Ovary (tissue), 10 donors: ENCODE measurements at places on chromosomes 1 and 21. TPM values are rescaled to one million over a fixed set of nuclear protein-coding genes. Genes with fewer than 3 reads are reported as not detected.

- peaks cover 28% of the 10 kb centered on the region for H3K4me1 ChIP-seq
- no peaks in the 10 kb centered on the region for H3K27me3 ChIP-seq
- H3K4me3 ChIP-seq: no peak overlapping the region
- H3K27ac ChIP-seq: no peak overlapping the region
- no peaks in the 10 kb centered on the region for H3K36me3 ChIP-seq
- no peak for DNase-seq
Observed at GRCh38 chr1:164785841-164786534, 227.0 kb downstream of the PBX1 start.

GRCh38 chr1:36247538-36247937 lies 23.3 kb downstream of the THRAP3 start:
- peaks cover 11% of the 10 kb centered on the region for H3K4me1 ChIP-seq
- H3K36me3 ChIP-seq: no peaks in the 10 kb centered on the region
- no peak overlapping the region for H3K27ac ChIP-seq
- H3K27me3 ChIP-seq: no peaks in the 10 kb centered on the region
- DNase-seq: no peak

DNA sequence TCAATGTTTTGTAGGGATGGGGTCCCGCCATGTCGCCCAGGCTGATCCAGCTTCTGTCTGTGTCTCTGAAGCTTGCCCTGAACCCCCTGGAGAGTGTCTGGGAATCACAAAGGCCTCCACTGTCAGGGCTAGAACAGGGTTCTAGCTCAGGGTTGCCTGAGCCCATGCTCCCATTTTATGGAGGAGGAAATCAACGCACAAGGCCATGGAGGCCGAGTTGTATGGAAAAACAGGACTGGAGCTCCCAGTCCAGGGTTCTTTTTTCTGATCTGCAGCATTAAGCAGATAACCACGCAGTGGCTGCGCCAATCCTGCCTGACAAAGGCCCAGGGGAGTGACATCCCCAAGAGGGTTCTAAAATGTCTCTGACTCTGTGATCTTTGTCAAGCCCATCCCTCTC lies 67.6 kb upstream of the NBPF3 start:
- H3K4me3 ChIP-seq: no peak overlapping the region
- H3K4me1 ChIP-seq: no peaks in the 10 kb centered on the region
- no peaks in the 10 kb centered on the region for H3K27me3 ChIP-seq
- H3K36me3 ChIP-seq: no peaks in the 10 kb centered on the region

- no peak overlapping the region for H3K4me3 ChIP-seq
- no peak overlapping the region for H3K27ac ChIP-seq
- DNase-seq: no peak
- no peaks in the 10 kb centered on the region for H3K4me1 ChIP-seq
- no peaks in the 10 kb centered on the region for H3K36me3 ChIP-seq
- H3K27me3 ChIP-seq: no peaks in the 10 kb centered on the region
Observed at GRCh38 chr21:33067457-33067856, 2.5 kb upstream of the OLIG1 start.

- no peaks in the 10 kb centered on the region for H3K27me3 ChIP-seq
- H3K4me1 ChIP-seq: peaks cover 4% of the 10 kb centered on the region
- H3K4me3 ChIP-seq: no peak overlapping the region
- no peak for DNase-seq
- no peak overlapping the region for H3K27ac ChIP-seq
Observed at GRCh38 chr21:28636752-28637691, 355.7 kb downstream of the LTN1 start.

DNA sequence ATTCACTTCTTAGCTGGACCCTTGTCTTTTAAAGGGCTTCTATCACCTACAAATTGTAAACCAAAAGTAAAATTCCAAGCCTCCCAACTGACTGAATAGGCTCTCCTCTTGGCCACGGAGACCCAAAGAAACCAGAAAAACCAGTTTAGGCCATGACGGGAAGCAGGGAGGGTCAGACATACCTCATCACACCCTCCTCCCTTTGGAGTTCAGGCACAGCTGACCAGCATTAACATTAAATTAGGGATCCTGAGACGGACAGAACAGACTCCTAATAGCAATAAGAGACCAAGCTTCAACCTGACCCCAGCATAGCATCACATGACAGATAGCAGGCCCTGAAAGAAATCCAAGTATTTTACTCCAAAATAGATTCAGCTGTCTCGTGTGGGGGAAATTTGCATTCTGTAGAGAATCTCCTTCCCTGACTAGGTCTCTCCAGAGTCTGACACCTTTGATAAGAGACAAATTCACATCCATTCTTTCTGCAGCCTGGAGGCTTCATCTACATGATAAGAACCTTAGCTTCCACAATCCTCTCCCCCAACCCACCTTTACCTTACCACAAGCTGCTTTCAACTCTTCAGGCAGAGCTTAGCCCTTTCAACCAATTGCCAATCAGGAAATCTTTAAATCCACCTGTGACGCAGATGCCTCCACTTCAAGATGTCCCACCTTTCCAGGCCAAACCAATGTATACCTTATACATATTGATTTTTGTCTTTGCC lies 177.1 kb upstream of the RAB4A start:
- no peak overlapping the region for H3K4me3 ChIP-seq
- DNase-seq: no peak
- no peaks in the 10 kb centered on the region for H3K4me1 ChIP-seq
- H3K27me3 ChIP-seq: no peaks in the 10 kb centered on the region

DNA sequence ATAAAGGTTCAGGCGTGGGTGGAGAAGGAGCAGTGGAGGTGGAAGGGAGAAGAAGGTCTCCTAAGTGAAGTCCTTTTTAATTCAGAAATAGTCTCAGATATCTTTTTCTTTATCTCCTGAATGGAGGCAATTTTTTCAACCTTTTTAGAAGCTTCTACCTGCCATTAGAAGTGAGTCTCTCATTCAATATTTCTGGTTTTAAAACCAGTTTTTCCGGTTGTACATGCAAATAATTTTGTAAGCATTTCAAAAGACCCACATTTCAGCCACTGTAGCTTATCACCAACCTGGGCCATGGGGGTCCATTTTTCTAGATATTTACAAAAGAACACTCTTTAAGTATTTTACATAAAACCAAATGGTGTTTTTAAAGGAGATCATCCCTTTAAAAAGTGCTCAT lies 1280.2 kb downstream of the NCAM2 start:
- H3K36me3 ChIP-seq: no peaks in the 10 kb centered on the region
- H3K4me3 ChIP-seq: no peak overlapping the region

- H3K36me3 ChIP-seq: no peaks in the 10 kb centered on the region
- no peaks in the 10 kb centered on the region for H3K27me3 ChIP-seq
- no peak overlapping the region for H3K27ac ChIP-seq
- no peak overlapping the region for H3K4me3 ChIP-seq
- no peak for DNase-seq
- H3K4me1 ChIP-seq: no peaks in the 10 kb centered on the region
Observed at GRCh38 chr1:214124915-214125314, 137.1 kb downstream of the PROX1 start.

GRCh38 chr1:2468041-2468472 lies 8.0 kb upstream of the PLCH2 start:
- H3K4me3 ChIP-seq: no peak overlapping the region
- peak; percentile 44 for DNase-seq
- H3K4me1 ChIP-seq: no peaks in the 10 kb centered on the region
- H3K27me3 ChIP-seq: no peaks in the 10 kb centered on the region
- no peak overlapping the region for H3K27ac ChIP-seq

GRCh38 chr1:64469977-64470664 lies at the start of gene CACHD1:
TSS of gene CACHD1 (plus strand) at chr1:64470129. CDS start at chr1:64470745, 616 bp downstream.
- H3K4me3 ChIP-seq: peak within 1 kb of the TSS; percentile 61
- H3K27me3 ChIP-seq: no peaks in the 10 kb centered on the region
- DNase-seq: peak; percentile 80
- H3K27ac ChIP-seq: peak within 1 kb of the TSS; percentile 91

GRCh38 chr1:228293393-228293792 lies 85.5 kb downstream of the OBSCN start:
- H3K4me3 ChIP-seq: no peak overlapping the region
- no peaks in the 10 kb centered on the region for H3K4me1 ChIP-seq
- no peak overlapping the region for H3K27ac ChIP-seq
- no peaks in the 10 kb centered on the region for H3K27me3 ChIP-seq

GRCh38 chr1:68725001-68725752 lies 228.3 kb upstream of the DEPDC1 start:
- H3K36me3 ChIP-seq: no peaks in the 10 kb centered on the region
- H3K4me3 ChIP-seq: no peak overlapping the region
- no peak overlapping the region for H3K27ac ChIP-seq
- peak; percentile 18 for DNase-seq

- H3K27me3 ChIP-seq: no peaks in the 10 kb centered on the region
- H3K27ac ChIP-seq: no peak overlapping the region
- DNase-seq: no peak
Observed at GRCh38 chr1:209766051-209766450, 10.2 kb downstream of the TRAF3IP3 start.

DNA sequence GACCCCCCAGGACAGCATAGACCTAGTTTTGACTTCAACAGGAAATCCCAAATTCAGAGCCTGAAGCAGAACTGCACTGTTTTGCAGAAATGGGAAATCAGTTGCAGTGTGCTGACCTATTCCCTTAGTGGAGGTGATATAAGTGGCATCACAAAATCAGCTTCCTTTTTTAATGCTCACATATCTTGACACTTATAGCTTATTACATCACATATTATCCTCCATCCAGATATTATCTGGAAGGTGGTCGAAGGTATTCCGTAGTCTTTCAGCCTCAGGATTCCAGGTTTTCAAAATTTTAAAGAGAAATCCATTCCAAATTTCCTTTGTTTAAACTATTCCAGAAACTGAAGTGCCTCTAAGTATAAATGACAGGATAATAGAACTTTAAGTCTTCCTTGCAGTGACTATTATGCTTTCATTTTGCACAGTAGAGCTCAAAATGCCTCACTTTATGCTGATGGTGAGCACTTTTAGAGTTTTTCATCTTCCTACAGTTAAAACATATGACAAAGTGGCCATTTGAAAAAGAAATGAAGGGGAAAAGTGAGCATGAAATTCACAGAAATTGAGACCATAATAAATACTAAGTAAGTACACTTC lies 106.4 kb upstream of the DPYD start:
- H3K27ac ChIP-seq: no peak overlapping the region
- no peak overlapping the region for H3K4me3 ChIP-seq
- no peaks in the 10 kb centered on the region for H3K36me3 ChIP-seq
- H3K4me1 ChIP-seq: no peaks in the 10 kb centered on the region

DNA sequence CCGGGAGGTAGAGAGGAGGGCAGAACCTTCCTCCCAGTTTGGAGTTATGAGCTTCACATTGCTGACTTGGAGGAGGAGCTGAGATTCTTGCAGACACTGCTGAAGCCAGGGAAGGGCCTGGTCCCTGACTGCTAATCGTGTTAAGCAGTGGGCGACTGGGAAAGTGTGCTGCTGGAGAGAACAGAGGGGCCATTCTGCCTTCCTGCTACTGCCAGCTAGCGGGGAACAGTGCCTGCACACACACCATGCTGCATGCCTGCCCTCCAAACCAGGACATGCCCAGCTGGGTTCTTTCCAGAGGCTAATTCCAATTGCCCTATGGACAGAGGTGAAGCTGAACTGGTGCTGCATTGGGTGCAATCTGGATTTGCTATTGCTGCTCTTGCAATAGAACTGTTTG lies 281.4 kb downstream of the AJAP1 start:
- DNase-seq: no peak
- no peaks in the 10 kb centered on the region for H3K27me3 ChIP-seq
- H3K36me3 ChIP-seq: no peaks in the 10 kb centered on the region
- H3K4me1 ChIP-seq: no peaks in the 10 kb centered on the region
- H3K4me3 ChIP-seq: no peak overlapping the region
- no peak overlapping the region for H3K27ac ChIP-seq

GRCh38 chr21:27429710-27430341 lies 462.9 kb upstream of the ADAMTS5 start:
- H3K4me1 ChIP-seq: peaks cover 2% of the 10 kb centered on the region
- peak overlapping the region; percentile 41 for H3K27ac ChIP-seq
- no peaks in the 10 kb centered on the region for H3K36me3 ChIP-seq

The PLD5 gene
- 3.6 TPM for total RNA-seq

The SMPDL3B gene
- total RNA-seq: not detected

The KLHL17 gene
- 1.5 TPM for total RNA-seq

The KCNN3 gene
- total RNA-seq: 3.9 TPM

The HAPLN2 gene
- 1.2 TPM for total RNA-seq

The DDR2 gene
- 44.9 TPM for total RNA-seq

The PRAMEF25 gene
- not detected for total RNA-seq
